ENCODE measurements at places on chromosomes 16 and 17.

- no peak for DNase-seq
These were observed 87.2 kb upstream of the TOX3 start for GRCh38 chr16:52634104-52634503.

GRCh38 chr16:3829631-3830536 is 50.6 kb downstream of the CREBBP start:
- no peak for DNase-seq

DNA sequence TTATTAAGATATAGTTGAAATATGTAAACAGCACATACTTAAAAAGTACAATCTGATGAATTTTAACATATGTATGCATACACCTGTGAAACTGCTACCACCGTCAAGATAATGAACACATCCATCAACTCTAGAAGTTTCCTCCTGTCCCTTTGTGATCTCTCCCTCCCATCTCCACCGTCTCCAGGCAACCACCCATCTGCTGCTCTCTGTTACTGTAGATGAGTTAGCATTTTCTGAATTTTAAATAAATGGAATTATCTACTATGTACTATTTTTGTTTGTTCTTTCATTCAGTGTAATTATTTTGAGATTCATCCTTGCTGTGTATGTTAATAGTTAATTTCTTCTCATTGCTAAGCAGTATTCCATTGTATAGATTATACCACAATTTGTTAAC is 40.2 kb upstream of the SMPD3 start:
- DNase-seq = no peak

DNA sequence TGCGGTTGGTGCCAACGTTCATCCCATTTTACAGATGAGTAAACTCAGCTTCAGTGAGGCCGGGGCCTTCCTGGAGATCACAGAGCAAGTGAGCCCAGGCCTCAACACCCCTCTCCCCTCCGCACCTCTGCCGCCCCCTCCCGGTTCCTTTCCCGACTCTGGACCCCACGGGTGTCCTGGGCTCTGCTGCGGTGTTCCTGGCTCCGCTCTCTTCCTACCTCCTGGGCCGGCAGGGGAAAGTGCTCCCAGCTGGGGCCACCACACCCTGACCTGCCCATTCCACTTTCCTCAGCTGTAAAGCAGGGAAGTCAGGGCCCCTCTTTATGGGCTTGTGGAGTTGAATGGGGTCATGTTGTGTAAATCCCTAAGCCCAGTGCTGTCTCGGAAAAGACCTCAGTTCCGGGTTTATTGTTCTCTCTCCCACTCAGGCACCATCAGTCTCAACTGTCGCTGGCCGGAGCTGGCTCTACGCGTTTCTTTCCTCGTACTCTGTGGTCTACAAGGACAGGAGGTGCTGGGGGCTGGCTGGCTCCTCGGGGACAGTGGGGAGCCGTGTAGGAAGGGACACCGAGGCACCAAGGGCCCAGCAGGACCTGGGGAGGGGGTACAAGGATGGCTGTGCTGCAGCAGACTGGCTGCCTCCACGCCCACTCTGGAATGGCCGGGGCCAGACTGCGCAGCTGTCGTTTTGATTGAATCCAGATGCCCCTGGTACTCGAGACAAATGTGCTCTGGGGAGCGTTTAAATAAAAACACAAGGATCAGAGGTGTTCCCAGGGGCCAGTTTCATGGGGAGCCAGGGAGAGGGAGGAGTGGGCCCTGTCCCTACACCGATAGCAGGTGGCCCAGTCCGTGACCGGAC is 21.7 kb upstream of the ACSF3 start:
- no peak for DNase-seq

DNA sequence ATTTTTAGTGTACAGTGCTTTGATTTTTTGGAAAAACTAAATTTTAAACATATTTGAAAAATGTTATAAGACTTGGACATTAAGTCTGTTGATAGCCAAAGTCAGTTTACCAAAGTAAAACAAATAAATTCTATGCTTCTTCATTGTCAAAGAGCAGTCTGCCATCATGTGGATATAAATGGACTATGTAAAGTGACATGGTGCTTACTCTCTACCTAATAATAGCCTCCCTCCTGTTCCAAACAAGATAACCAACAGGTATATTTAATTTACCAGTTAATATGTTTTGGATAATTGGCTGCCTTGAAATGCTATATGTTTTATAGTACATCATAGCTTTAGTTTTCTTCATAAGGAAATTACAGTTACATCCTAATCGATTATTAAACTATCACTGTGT is 15.9 kb downstream of the TAF15 start:
- no peak for DNase-seq

GRCh38 chr17:63041251-63041650 is 75.2 kb downstream of the TANC2 start:
- no peak for DNase-seq

GRCh38 chr17:35087731-35088355 is 24.3 kb upstream of the RFFL start:
- DNase-seq = no peak

- no peak for DNase-seq
These were observed 47.5 kb downstream of the FOXL1 start for GRCh38 chr16:86625821-86626220.

GRCh38 chr16:57706717-57707116 is 12.1 kb downstream of the DRC7 start:
- no peak for DNase-seq

DNA sequence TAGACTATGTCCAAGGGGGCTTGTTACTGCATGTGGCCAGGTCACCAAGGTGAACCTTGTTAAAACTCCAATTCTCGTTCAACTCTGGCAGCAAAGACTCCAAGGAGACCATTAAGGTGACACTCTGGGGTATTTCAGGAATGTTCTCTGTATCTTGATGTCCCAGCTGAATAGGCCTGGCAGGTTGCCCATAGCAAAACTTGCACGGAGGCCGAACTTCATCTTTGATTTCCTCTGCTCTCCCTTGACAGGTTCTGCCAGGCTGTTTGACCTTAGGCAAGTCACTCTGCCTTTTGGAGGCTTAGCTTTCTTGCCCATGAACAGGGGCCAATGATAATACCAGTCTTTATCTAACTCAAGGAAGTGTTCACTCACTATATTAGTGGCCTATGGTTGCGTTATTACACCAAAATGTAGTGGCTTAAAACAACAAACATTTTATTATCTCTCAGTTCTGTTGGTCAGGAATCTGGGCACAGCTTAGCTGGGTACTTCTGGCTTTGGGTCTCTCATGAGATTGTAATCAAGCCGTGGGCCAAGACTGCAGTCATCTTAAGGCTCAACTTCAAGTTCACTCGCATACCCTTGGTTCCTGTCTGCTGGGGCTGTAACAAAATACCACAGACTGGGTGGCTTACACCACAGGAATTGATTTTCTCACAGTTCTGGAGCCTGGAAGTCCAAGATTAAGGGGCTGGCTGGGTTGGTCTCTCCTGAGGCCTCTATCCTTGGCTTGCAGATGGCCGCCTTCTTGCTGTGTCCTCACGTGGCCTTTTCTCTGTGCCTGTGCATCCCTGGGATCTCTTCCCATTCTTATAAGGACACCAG is 168.5 kb downstream of the UTP18 start:
- DNase-seq = no peak

DNA sequence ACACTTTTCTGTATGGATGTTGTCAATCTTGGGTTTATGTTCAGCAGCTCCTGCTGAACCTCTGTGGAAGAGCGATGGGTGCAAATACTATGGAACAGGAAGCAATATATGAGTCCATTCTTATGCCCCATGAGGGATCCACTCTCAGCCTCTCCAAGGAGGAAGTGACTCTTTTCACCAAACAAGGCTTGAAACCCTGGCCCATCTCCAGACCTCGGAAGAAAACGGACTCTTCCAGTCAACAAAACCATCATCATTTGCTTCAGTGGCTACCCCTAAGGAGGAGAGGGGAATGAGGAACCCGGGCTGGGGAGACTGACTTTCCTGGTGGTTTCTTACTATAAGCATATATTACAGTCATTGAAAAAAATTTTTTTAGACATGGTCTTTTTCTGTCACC is 206.2 kb downstream of the AXIN2 start:
- DNase-seq = no peak

DNA sequence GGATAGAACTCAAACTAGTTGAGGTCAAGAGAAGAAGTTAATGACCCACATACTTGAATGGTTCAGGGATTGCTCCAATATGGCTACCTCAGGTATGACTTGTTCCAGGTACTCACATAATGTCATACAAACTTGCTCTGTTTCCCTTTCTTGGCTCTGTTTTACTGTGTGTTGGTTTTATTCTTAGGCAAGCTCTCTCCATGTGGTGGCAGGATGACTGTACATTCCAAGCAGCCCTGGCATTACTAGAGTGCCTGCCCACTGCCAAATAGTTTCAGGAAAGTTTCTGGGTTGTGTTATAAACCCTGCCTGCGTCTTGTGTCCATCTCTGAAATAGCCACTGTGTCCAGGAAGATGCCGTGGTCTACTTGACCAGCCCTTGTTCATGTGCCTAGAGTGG is 476.8 kb downstream of the SHISA9 start:
- DNase-seq = no peak

GRCh38 chr17:38867968-38868816 is 1.7 kb upstream of the LASP1 start:
- DNase-seq = no peak

DNA sequence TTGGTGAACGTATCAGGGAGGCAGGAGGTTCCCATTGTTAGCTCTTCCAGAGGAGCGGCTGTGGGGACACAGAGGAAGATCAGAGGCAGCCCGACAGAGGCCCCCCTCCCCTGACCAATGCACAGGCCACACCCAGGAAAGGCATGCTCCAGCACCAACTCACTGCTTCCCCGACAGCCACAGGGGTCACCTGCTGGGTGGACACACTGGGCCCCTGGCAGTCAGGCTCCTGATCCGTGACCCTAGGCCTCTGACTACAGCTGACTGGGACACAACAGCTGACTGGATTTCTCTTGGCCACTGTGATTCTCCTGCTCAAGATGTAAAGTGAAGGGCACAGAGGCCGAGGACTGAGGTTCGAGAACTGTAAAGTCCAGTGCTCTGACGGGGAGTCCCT is 63.5 kb downstream of the IL21R start:
- DNase-seq = no peak

GRCh38 chr17:57551321-57552079 is 193.6 kb downstream of the CCDC182 start:
- no peak for DNase-seq

DNA sequence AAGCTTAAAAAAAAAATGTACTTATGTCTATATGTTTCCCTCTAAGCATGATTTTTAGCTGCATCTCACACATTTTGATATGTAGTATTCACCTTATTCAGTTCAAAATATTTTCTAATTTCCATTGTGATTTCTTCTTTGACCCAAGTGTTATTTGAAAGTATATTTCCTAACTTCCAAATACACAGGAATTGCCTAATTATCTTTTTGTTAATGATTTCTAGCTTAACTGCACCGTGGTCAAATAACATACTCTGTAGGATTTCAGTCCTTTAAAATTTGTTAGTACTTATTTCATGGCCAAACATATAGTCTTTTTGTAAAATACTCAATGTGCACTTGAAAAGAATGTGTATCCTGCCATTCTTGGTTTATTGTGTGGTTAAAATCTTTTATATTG is 11.3 kb downstream of the TMEM220 start:
- no peak for DNase-seq

GRCh38 chr16:89192956-89193575 is 7.3 kb downstream of the SLC22A31 start:
- DNase-seq = peak; percentile 65

DNA sequence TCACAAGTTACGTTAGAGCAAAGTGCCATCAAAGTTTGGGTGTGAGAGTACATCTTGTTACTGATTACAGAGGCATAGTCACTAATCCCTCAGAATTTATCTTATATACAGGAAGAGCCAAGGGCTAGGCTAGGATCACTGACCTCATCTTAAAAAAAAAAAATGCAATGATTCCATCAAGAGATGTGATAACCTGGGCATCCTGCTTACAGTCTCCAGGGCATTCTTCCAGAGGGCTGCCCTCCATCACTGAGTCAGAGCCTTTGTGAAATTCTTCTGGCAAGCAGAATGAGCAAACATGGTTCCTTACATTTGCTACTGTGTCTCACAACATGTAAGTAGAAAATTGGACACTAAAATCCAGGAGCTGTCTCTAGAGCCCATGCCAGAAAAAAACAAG is 410.6 kb downstream of the ZFHX3 start:
- peak; percentile 56 for DNase-seq

- no peak for DNase-seq
These were observed 3.7 kb upstream of the CDK3 start for GRCh38 chr17:75996665-75997590.

DNA sequence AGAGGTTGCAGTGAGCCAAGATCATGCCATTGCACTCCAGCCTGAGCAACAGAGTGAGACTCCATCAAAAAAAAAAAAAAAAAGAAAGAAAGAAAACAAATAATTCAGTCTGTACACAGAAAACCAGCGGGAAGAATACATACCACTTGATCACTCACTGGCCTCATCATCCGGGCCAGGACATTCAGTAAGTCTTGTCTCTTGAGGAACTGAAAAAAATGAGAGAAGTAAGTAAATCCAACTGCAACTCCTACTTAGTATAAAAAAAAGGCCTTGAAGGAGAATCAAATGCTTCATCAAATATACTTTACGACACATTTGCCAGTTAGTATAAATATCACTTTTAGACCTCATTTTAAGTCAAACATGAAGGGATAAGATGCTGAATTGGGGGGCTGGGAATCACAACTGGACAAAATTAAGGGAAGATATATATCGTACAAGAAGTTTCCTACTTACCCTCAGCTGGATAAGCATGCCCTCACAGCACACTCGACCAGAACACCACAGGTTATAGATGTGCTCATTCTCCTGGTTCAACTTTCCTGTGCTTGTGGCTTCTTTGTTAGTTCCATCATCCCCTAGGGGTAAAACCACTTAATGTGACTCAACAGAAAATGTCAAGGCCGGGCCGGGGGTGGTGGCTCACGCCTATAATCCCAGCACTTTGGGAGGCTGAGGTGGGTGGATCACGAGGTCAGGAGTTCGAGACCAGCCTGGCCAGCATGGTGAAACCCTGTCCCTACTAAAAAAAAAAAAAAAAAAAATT is 12.4 kb downstream of the CCDC47 start:
- DNase-seq = no peak

DNA sequence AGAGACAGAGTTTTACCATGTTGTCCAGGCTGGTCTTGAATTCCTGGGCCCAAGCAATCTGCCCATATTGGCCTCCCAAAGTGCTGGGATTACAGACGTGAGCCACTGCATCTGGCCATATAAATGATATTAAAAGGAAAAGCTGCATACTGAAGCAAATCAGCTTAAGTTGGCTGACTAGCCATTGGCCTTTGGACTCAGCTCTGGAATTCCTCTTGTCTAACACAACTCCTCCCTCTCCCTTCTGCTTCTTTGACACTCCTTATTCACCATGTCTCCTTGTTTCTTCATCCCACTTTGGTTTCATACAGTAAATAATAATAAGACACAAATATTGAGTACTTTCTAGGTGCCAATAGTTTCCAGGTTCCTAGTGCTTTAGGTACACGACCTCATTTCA is 7.5 kb downstream of the KRT12 start:
- no peak for DNase-seq

DNA sequence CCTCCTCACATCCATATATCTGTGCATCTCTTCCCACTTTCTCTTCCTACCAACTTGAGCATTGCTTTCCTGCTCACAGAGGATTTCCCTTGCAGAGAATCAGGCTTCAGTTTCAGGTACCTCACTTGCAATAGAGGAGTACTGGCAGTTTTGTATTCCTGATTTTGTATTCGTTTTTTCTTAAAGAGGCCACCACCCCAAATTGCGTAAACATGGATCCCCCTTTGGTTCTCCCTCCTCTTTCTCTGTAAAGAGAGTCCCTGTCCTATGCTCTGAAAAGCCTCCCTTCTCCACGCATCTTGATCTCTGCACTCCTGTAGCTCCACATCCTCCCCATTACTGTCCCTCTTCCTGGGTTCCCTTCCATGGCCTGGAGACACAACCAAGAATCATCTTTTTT is 32.2 kb downstream of the TEKT3 start:
- DNase-seq = no peak

Measured in skeletal muscle cell (primary cell).